ENCODE measurements at places on chromosomes 4 and X.

GRCh38 chr4:151173871-151174270 is 74.4 kb downstream of the RPS3A start:
- DNase-seq, result no peak

DNA sequence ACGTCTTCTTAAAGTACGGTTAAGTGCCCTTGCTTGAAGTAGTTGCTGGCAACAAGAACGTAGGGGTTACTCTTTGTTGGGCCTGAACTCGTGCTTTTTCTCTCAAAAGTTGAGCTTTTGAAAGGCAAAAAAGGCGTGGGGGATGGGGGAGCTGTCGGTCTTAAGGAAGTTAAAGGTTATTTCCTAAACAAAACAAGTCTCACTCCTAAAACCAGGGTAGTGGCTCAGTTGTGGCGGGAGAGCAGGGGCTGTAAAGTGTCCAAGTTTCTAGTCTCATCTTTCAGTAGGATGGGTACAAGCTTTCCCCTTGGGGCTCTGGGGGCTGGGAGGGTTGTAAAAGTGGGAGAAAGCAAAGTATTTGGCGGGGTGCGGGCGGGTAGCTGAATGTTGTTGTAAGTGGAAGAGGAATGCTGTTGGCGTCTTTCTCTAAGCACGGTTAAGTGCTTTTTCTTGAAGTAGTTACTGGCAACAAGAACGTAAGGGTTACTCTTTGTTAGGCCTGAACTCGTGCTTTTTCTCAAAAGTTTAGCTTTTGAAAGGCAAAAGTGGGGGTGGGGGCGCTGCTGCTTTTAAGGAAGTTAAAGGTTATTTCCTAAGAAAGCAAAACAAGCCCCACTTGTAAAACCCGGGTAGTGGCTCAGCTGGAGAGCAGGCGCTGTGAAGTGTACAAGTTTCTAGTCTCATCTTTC is 904 bp upstream of the WDR1 start:
- DNase-seq, result peak; percentile 59

GRCh38 chr4:175054980-175055379 is 136.8 kb downstream of the ADAM29 start:
- no peak for DNase-seq

DNA sequence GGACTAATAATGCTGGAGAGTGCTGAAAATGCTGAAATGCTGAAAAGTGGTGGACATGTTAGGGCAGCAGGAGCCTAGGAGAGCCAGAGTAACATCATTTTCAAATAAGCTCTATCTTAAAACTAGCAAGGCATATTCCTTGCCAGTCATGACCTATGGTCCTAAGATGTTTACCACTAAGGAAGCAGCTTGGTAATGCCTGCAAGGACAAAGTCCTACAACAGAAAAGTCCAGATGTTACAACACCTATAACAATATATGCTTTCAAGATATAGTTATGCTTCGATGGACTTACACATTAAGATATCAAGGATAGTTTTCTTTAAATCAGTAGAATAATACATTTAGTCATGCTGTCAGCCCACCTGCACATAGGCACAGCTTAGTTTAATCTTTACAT is 4.5 kb upstream of the ADH4 start:
- DNase-seq, result no peak

DNA sequence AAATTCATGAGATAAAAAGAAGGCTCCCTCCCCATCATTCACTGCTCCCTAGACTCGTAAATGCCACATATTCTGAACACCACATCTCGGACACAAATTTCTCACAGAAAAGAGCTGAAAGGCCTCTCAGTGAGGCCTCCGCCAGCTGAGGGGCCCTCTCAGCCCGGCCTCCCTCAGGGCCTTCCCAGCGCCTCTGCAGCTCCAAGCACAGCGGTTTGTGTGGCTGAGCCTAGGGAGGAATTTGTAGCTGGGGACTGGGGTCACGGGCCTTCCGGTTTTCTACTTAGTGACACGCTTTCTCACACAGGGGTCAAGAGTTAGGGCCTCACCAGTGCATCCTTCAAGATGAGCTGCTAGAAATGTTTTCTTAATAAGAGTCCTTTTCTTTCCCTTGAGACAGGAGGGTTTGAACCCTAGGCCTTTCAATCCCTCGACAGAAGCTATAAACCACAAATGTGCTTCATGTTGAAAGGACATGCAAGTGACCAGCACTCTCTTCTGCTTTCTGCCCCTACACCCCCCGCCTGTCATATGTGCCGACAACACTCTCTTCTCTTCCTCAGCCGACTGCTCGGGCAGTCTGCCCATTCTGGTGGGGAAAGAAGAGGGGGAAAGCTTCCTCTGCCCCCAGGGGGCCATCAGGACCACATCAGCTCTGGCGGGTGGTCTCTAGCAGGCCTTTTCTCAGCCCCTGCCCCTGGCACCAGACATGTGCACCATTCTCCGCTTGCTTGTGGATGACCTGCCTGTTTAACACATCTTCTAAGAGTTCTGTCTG is 104.9 kb downstream of the CHIC2 start:
- DNase-seq, result no peak

- DNase-seq, result no peak
These were observed 10.1 kb downstream of the STIM2 start for GRCh38 chr4:26870576-26871262.

- DNase-seq, result no peak
These were observed 25.5 kb upstream of the NHSL2 start for GRCh38 chrX:71885099-71885498.

GRCh38 chrX:85115252-85115651 is 111.6 kb downstream of the APOOL start:
- DNase-seq, result no peak

DNA sequence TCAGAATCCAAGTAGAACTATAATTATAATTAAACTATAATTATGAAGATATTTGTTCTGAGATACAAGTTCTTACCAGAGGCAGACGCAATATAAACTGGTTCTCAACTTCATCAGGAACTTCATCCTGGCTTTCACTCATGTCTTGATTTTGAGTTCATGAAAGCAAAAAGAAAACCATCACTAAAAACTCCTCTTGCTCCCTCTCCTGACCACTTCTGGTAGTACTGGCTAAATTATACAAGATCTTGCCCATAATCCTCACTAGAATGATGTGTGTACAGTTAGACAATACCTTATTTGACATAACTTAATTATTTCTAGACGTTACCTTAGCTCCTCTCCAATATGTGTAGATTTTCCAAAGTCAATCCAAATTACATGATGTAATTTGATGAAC is 3.7 kb downstream of the TAF7L start:
- DNase-seq, result peak; percentile 41

GRCh38 chr4:119218093-119218492 is 5.6 kb downstream of the USP53 start:
- DNase-seq, result no peak

GRCh38 chrX:153019166-153019565 is 25.2 kb upstream of the PNMA5 start:
- peak; percentile 2 for DNase-seq

DNA sequence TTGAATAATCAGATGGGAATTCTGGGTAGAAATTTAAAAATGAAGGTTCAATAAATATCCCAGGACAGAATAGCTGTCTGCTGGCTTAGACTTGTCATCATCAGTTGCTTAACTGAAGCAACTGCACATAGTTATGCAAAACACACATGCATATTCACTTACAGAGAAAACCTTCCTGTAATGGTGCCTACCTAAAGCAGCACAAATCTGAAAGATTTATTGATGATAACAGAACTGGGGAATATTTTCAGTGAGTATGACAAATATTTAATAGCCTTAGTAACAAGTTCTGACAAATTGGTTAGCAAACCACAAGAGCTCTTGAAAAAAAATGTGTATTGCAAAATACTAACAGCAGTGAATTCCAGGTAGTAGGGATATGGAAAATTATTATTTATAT is 606.8 kb upstream of the BOD1L1 start:
- no peak for DNase-seq

DNA sequence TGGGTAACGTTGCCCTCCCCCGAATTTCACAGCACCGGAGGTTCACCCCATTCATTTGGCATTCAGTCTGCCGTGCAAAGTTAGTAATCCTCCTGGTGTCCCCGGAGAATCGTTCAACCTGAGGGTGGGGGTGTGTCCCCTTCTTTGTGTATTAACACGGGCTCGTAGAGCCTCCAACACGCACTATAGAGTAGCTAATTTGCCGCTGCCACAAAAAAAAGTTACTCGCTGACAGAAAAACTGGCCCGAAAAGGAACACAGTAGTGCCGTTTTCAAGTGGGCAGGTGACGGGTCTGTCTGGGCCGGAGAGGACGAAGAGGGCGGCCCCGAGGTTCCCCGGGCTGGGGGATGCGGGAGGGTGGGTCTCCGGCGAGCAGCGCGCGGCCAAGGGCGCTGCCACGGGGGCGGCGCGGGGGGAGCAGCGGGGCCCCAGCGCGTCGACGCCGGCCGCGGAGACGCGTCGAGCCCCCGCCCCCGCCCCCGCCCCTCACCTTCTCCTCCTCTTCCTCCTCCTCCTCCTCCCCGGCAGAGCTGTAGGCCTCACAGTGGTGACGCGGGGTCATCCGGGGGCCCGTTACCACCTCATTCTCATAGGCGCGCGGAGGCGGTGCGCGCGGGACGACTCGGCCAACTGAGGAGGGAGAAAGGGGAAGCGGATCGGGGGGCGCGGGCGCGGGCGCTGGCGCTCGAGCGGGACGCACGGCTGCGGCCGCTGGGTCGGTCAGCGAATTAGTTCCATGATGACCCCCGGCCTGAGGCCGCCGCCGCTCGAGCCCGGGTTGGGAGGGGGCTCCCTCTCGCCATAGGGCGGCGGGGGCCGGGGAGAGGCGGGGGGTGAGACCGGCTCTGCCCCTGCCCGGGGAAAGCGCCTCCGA is 571 bp downstream of the CCNI start:
- peak; percentile 88 for DNase-seq

DNA sequence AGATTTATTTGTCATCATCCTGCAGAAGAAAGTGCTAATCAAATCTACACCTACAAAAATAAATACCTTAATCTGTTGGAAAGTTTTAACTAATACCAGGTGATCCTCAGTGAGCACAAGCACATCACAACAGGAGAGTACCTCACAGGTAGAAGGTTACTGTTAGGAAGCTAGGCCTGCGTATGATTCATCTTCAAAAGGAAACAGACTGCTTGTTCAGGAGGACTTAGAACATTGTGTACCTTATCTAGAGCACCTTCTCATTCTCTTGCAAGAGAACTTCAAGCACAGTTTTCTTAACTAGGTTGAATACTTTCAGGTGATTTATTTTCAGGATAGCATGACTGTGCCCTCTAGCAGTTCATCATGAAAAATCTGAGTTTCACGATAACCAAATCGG is 54.2 kb downstream of the MND1 start:
- no peak for DNase-seq

DNA sequence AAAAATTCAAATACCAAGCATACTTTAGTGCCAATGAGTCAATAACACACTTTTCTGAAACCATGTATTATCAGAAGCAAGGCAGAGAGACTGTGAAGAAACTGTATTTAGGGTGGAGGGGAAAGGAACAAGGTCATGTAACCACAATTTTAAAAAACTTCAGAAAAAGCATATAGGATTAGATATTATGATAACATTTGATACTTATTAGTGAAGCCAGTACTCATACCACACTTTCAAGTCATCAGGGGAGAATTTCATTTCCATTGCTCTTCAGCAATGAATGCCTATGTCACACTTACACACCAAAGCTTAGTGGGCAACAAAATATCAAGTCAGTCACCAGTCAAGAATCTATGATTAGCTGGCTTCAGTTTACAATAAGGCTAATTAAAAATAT is 602.2 kb downstream of the IL15 start:
- no peak for DNase-seq

DNA sequence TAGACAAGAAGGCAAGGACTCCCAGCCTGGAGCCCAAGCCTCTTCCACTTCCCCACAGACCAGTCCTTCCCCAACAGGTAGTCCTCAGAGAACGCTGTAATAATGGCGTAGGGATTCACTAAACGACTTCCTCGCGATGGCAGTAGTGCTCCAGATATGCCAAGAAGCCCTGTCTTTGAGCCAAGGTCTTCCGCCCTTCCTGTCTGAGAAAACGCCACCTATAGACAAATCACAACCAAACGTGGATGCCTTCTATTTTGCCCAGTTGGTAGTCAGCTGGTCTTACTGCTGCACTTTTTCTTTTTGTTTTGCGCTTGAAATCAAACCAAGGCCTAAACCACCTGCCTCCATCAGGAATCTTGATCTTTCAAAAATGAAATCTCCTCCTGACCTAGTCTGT is 203.3 kb downstream of the OR13H1 start:
- DNase-seq, result no peak

DNA sequence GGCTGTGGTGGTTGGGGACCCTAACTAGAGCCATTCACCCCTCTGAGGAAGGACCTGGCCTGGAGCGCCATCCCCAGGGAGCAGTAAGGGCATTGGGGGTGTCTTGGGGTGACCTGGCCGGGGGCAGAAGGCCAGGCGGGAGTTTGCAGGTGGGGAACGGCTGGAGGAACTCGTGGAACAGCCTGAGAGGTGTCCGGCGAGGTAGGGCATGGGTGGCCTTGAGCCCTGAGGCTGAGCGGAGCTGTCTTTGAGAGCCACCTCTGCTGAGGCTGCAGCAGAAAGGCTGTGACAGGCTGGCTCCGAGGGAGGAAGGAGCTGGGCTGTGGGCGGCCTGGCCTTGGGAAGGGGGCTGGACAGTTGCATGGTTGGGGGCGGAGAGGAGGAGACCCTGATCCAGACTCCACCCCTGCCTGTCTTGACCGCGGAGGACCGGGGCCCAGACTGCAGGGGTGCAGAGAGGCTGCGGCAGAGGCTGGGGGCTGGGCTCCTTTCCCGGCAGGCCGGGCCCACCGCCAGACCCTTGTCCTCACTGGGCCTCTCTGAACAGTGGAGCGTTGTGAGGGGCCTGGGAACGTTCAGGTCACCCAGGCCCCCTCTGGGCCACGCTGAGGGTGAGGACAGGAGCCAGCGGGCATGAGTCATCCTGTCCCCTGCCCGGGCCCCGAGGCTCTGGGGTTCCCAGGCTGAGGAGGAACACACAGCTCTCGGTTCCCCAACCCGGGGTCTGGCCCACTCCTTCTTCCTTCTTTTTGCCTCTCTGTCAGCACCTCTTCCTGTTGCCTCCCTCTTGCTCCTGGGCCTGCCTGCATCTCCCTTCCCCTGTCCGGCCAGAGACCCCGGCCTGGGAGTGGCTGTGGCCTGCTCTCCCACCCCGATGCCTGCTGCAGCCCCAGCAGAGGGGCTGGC is 8.1 kb downstream of the SH3BP2 start:
- DNase-seq, result no peak

GRCh38 chr4:3029464-3029863 is 44.9 kb downstream of the HTT-AS start:
- no peak for DNase-seq

GRCh38 chr4:83503974-83504373 is 19.1 kb upstream of the ABRAXAS1 start:
- peak; percentile 40 for DNase-seq

DNA sequence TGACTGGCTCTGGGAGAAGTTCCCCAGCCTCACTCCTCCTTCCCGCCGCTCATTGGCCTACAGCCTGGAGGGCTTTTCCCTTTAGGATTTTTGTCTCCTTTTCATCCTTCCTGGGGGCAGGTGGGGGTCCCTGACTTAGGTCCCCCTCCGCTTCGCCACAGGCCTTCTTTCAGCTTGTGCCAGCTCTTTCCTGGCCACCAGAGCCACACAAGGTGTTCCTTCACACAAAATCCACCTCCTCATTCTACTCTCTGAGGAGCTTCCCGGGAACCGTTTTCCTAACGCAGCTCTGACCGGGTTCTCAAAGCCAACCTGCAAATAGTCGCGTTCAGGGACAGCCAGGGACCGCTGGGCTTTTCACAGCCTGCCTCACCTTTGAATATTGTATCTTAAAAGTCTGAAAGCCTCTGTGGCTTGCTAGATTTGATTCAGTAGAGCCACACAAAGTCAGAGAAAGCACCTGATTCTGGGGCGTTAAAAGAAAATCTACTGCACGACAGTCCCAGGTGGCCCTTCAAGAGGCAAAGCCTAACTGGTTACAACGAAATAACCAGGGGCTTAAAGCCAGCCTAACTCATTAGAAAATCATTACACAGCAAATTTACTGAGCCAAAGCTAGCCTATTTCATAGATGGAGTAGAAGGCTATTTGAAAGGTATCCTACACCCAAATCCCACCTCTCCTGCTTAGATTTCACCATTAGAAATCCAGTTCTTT is 731 bp upstream of the GPC3 start:
- no peak for DNase-seq
